ENCODE measurements at places on chromosomes 5 and 9.

GRCh38 chr5:150616024-150616470 is 24.4 kb upstream of the SYNPO start:
- no peak for DNase-seq

DNA sequence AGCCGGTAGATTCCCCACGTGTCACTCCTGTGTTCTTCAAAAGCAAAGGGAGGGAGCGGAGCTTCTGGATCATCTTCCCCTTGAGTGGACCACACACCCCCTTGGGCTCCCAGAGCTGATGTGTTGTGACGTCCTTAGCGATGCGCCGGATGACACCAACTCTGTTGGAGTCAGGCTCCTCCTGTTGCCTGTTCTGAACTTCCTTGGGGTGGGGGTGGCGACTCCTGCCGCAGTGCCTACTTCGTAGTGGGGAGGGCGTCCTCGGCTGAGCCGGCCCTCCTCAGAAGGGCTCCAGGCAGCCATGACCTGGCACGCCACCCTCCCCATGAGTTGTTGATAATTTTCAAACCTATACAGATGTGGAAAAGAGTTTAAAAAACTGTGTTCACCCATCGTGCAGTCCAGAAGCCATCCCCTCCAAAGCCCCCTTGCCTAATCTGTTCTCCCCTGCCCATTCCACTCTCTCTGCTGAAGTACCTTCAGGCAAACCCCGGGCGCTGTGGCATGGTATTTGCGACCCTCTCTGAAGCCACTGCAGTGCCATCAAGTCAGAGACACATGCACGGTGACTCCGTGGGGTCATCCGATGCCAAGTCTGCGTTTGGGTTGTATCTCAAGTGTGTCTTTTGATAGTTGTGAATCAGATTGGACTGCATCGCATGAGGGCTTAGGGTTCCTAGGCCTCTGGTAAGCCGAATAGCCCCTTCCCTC is 16.7 kb downstream of the EXOC3 start:
- no peak for DNase-seq

GRCh38 chr9:116671605-116672004 is 15.5 kb upstream of the TRIM32 start:
- no peak for DNase-seq

DNA sequence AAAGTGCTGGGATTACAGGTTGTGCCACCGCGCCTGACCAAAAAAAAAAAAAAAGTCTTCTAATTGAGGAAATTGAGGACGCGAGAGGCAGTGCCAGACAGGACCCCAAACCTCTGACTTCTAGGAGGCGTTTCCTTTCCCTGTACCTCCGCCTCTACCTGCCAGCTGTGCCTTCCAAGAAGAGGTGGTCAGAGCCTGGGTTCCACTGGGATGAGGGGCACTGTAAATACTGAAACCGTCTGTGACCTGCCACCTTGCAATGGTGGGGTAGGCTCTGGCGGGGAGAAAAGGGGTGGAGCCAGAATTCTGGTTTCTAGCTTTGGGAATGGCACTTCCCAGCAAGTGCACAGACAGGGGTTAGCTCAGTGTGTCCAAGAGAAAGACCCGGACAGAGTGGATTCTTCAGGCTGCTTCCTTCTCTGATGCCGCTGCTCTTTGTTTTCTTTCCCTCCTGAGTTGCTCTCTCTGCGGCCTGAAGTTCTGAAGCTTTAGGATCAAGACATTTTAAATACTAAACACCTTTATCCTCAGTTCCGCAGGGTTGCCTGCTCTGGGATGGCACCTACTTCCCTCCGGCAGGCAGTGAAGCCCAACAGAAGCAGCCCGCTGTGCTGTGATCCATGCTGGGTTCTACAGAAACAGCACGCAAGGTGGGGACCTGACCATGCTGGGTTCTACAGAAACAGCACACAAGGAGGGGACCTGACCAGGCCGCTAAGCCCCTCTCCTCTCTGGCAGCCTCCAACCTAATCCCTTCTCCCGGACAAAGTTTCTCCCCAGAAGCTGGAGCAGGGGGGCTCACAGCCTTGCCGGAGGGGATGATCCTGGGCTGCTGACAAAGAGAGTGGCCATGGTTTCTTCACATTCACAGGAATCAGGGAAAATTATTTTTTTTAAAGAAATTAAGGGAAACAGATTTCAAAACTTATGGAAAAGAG is 65.2 kb downstream of the OTULIN start:
- no peak for DNase-seq

- DNase-seq: no peak
Measured at GRCh38 chr5:173498286-173498685, 118.2 kb downstream of the BOD1 start.

GRCh38 chr9:137956688-137957385 is 79.3 kb downstream of the CACNA1B start:
- DNase-seq: no peak
